ENCODE measurements at places on chromosomes 1 and 21. TPM values are rescaled to one million over a fixed set of nuclear protein-coding genes. Genes with fewer than 3 reads are reported as not detected.

- DNase-seq, result no peak
Observed at GRCh38 chr1:109850194-109850593, 60.5 kb upstream of the CSF1 start.

SELL gene
- total RNA-seq, result not detected

DNA sequence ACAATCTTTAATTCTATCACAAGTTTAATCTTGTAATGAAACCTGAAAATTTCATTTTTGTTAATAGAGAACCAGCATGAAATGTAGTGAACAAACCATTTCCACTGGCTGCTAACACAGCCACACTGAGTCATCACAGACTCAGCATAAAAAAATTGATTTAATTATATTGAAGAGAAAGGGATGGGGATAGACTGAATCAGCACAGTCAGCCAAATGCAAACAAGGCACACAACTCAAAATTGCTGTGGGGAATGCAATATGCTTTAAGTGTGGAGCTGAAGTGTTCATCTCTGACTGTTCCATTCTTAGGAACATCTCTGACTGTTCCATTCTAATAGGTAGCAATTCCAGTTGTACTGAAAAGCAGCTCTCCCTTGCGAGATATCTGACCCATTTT, 299.8 kb downstream of the MRPL39 start:
- DNase-seq, result no peak

KRTAP19-1 gene
- total RNA-seq, result not detected

GRCh38 chr1:119715542-119715941, 3.8 kb downstream of the PHGDH start:
- DNase-seq, result no peak
